Spleen (tissue), 13 donors: ENCODE measurements at places on chromosomes 2 and 18.

DNA sequence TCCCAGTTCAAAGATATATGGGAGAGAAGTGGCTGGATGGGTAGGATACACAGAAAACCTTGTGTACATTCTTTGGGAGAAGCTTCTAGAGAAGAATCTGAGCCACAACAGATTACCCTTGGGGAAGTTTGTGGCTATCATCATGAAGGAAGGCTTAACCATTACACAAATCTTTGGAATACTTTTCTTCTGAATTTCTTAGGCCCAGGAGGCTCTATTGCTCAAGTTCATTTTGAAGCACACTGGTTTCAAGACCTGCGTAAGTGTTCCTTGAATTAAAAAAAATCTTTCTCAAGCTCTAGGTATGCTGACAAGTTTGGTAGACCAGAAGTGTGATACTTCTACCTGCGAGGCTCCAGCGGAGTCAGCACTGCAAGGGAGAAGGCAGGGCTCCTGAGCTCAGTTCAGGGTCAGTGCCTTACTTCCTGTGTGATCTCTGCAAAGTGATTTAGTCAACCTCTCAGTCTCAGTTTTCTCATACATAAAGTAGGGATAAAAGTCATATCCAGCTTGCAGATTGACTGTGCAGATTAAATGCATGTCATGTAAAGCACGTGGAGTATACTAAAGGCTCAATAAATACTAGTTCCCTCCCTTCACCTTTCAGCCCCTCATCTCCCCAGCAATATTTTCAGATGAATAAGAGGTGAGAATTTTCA is 438.6 kb downstream of the DLGAP1 start:
- no peak overlapping the region for H3K27ac ChIP-seq
- no peak overlapping the region for H3K4me3 ChIP-seq
- no peaks in the 10 kb centered on the region for H3K27me3 ChIP-seq
- H3K4me1 ChIP-seq = no peaks in the 10 kb centered on the region

GRCh38 chr2:200310545-200310971 is 4.1 kb downstream of the SPATS2L start:
- no peaks in the 10 kb centered on the region for H3K27me3 ChIP-seq
- H3K27ac ChIP-seq = no peak overlapping the region
- DNase-seq = no peak

GRCh38 chr2:143622106-143622505 is 492.9 kb downstream of the ARHGAP15 start:
- H3K4me3 ChIP-seq = no peak overlapping the region
- H3K36me3 ChIP-seq = peaks cover 7% of the 10 kb centered on the region
- no peaks in the 10 kb centered on the region for H3K27me3 ChIP-seq
- H3K27ac ChIP-seq = no peak overlapping the region
- no peaks in the 10 kb centered on the region for H3K4me1 ChIP-seq

GRCh38 chr2:147913701-147914480 is 69.1 kb downstream of the ACVR2A start:
- H3K27ac ChIP-seq = no peak overlapping the region
- no peaks in the 10 kb centered on the region for H3K36me3 ChIP-seq
- DNase-seq = no peak
- no peaks in the 10 kb centered on the region for H3K27me3 ChIP-seq

DNA sequence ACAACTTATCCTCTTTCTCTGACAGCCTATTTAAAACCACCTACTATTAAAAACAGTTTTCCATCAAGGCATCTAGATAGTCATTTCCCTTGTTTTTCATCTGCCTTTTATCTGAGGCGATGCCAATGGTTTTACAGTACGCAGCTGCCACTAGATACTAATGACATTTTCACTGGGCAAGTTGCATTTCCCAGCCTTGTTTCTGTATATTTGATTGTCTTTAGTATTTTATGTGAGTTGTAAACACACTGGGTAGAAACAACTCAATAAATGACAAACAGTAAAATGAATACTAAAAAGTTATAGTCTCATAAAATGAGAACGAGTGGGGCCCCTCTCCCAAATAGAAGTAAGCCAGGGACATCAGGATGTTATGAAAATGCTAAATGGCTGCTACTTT is 8.9 kb upstream of the DARS1 start:
- H3K27me3 ChIP-seq = no peaks in the 10 kb centered on the region
- H3K36me3 ChIP-seq = no peaks in the 10 kb centered on the region
- no peaks in the 10 kb centered on the region for H3K4me1 ChIP-seq
- no peak for DNase-seq
- no peak overlapping the region for H3K27ac ChIP-seq

DNA sequence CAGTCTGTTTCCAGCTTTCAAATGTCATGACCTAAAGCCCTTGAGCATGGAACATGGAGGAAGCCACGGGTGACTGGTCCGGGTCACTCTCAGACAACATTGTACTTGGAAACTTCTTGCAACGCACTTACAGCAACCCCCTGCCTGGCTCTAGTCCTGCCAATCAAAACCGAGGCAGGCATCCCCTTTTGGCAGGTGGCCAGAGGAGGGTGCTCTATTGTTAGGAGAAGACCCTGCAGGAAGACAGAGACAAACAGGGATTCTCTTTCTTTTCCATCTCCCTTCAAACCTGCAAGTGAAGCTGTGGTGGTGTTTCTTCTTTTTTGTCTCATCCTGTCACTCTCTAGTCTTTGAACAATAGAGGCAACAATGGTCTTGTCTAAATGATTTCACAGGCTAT is 667.2 kb downstream of the ZEB2 start:
- no peaks in the 10 kb centered on the region for H3K4me1 ChIP-seq
- H3K27ac ChIP-seq = no peak overlapping the region
- no peaks in the 10 kb centered on the region for H3K36me3 ChIP-seq
- no peak overlapping the region for H3K4me3 ChIP-seq
- H3K27me3 ChIP-seq = no peaks in the 10 kb centered on the region
- DNase-seq = no peak

DNA sequence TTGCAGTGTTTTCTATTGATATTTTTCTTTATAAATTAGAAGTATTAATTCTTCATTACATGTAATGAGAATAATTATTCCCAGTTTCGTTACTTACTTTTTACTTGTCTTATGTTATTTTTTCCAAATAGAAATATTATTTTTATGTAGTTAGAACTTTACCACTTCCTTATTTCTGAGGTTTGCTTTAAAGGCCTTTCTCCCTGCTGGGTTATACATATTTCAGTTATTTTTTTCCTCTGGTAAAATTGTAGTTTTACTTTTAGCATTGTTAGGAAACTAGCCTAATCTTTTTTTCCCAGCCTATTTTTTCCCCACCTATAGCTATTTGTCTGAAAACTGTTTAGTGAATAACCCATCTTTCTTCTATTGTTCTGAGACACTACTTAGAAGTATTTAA is 17.1 kb downstream of the RNF144A start:
- no peak overlapping the region for H3K4me3 ChIP-seq
- DNase-seq = no peak
- H3K27ac ChIP-seq = no peak overlapping the region
- no peaks in the 10 kb centered on the region for H3K27me3 ChIP-seq
- H3K4me1 ChIP-seq = peaks cover 41% of the 10 kb centered on the region
- no peaks in the 10 kb centered on the region for H3K36me3 ChIP-seq

- H3K36me3 ChIP-seq = no peaks in the 10 kb centered on the region
- H3K4me1 ChIP-seq = no peaks in the 10 kb centered on the region
- no peak overlapping the region for H3K27ac ChIP-seq
- H3K4me3 ChIP-seq = no peak overlapping the region
- no peaks in the 10 kb centered on the region for H3K27me3 ChIP-seq
These were observed 13.9 kb upstream of the SLC1A4 start for GRCh38 chr2:64975232-64975821.

DNA sequence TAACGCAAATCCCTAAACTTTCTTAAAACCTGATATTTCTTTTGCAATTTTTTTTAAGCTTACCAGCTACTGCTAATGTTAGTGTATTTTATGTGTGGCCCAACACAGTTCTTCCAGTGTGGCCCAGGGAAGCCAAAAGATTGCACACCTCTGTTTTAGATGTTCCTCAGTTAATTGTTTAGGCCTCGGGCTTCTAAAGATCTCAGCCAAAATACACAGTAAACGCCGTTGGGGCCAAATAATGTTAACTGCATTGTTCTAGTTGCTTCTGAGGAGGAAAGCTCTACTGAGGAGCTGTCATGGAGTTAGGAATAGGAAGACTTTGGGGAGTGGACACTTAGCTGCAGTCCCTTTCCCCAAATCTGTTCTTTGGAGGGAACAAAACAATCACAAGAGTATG is 2.0 kb downstream of the HSPE1 start:
- DNase-seq = no peak
- no peak overlapping the region for H3K4me3 ChIP-seq
- no peaks in the 10 kb centered on the region for H3K36me3 ChIP-seq
- H3K27ac ChIP-seq = peak overlapping the region; percentile 98

- H3K27me3 ChIP-seq = no peaks in the 10 kb centered on the region
- no peak for DNase-seq
- H3K4me1 ChIP-seq = no peaks in the 10 kb centered on the region
- no peaks in the 10 kb centered on the region for H3K36me3 ChIP-seq
These were observed 193.8 kb downstream of the ANKRD30B start for GRCh38 chr18:14941792-14942191.

GRCh38 chr18:24616653-24617052 is 156.2 kb downstream of the HRH4 start:
- no peak overlapping the region for H3K27ac ChIP-seq
- H3K27me3 ChIP-seq = no peaks in the 10 kb centered on the region
- H3K36me3 ChIP-seq = no peaks in the 10 kb centered on the region
